Type B pancreatic cell (in vitro differentiated cells): ENCODE measurements at places on chromosomes 7 and 10. TPM values are rescaled to one million over a fixed set of nuclear protein-coding genes. Genes with fewer than 3 reads are reported as not detected.

GRCh38 chr7:14825912-14826311 is 76.6 kb downstream of the DGKB start:
- no peaks in the 10 kb centered on the region for H3K27me3 ChIP-seq
- H3K4me1 ChIP-seq: no peaks in the 10 kb centered on the region
- no peak for DNase-seq
- no peak overlapping the region for H3K27ac ChIP-seq
- H3K36me3 ChIP-seq: no peaks in the 10 kb centered on the region

Gene FGL2
- 0.99 and 1.9 TPM in 2 replicates for total RNA-seq

DNA sequence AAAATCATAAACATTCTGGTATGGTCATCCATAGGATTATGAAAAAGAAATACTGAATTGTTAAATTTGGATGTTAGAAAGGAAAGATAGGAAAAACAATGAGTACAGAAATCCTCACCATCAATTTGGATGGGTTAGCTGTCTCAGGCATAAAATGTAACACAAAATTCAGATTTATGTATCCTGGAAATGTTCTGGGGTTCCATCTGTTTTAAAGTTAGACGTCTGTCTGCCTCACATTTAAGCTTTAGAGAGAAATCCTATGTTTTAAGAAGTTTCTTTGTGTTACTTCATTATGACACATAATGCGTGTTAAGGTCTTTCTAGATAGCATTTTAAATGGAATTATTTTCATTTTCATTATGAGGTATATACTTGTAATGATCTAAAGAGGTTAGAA is 103.5 kb downstream of the REEP3 start:
- H3K36me3 ChIP-seq: peaks cover 11% of the 10 kb centered on the region
- no peaks in the 10 kb centered on the region for H3K27me3 ChIP-seq
- H3K27ac ChIP-seq: no peak overlapping the region

Gene AZGP1
- total RNA-seq: 0.50 and 0.60 TPM in 2 replicates

GRCh38 chr10:89588671-89589070 is 53.3 kb upstream of the SLC16A12 start:
- H3K4me3 ChIP-seq: no peak overlapping the region
- H3K36me3 ChIP-seq: peaks cover 49% of the 10 kb centered on the region
- no peak for DNase-seq
- no peak overlapping the region for H3K27ac ChIP-seq
- no peaks in the 10 kb centered on the region for H3K4me1 ChIP-seq
- no peaks in the 10 kb centered on the region for H3K27me3 ChIP-seq

DNA sequence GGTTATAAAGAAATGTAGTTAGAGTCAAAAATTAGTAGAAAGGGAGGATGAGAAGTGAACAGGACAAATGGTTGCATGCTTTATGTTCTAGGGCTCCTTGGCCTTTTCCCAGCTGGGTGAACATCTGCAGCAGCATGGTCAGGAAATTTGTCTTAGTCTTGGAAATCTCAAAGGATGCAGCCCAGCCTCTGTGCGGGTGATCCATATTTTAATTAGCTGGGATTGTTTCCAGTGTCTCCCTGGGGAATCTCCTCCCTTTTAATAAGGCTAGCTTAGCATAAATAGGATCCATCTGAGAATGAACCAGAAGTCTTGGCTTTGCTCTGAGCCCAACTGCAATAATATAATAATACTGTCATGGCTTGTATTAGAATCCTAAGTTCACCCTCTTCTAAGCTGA is 198.3 kb downstream of the PRKG1 start:
- no peaks in the 10 kb centered on the region for H3K4me1 ChIP-seq
- no peak overlapping the region for H3K4me3 ChIP-seq
- H3K27ac ChIP-seq: no peak overlapping the region
- DNase-seq: no peak
- H3K36me3 ChIP-seq: peaks cover 3% of the 10 kb centered on the region
- H3K27me3 ChIP-seq: no peaks in the 10 kb centered on the region

- peaks cover 3% of the 10 kb centered on the region for H3K36me3 ChIP-seq
- DNase-seq: no peak
- H3K4me1 ChIP-seq: peaks cover 26% of the 10 kb centered on the region
Observed at GRCh38 chr10:102460836-102461186, 9.5 kb upstream of the C10orf95 start.

Gene FXYD4
- 0.97 and 3.1 TPM in 2 replicates for total RNA-seq

- H3K27ac ChIP-seq: no peak overlapping the region
- peaks cover 5% of the 10 kb centered on the region for H3K27me3 ChIP-seq
- no peak overlapping the region for H3K4me3 ChIP-seq
- no peaks in the 10 kb centered on the region for H3K36me3 ChIP-seq
- peak; percentile 44 for DNase-seq
Observed at GRCh38 chr10:127918572-127918971, 11.7 kb downstream of the PTPRE start.

DNA sequence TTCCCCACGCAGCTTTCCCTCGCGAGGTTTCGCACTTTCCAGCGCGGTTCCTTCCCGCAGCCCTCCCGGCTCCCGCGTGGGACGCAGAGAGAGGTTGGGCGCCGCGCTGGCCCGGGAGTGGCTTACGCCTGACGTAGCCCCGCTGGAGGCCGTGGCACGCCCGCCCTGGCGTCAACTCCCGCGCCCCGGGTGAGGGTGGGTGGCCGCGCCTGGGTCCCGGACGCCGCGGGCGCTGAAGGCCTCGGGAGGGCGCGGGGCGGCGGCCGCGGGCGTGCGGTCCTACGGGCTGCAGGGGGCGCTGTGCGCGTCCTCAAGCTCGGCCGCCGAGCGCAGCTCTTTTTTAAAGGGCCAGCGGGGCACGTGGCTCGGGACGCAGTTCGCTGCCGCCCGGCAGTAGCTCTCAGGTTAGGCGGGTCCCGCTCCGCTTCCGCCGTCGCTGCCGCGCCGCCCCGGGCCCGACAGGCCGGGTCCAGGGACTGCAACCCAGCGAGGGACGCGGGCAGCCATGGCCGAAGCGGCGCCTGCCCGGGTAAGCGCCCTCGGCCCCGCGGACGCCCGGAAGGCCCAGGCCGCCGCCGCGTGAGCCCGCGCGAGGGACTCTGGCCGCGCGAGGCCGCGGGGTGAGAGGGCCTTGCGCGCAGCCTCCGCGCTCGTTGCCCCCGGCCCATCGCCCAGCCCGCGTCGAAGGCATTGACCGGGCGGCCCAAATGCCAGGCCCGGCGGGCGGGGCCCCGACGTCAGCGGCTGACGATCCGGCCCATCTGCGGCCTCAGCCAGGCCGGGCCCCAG is at the start of gene ZNF783:
Gene ZNF783 (plus strand): TSS at position 368 of the 789 bp plus-strand sequence. CDS start 138 bp downstream, at position 506.
- H3K27ac ChIP-seq: peak within 1 kb of the TSS; percentile 88
- H3K4me3 ChIP-seq: peak within 1 kb of the TSS; percentile 89
- DNase-seq: peak; percentile 87
- H3K36me3 ChIP-seq: peaks cover 11% of the 10 kb centered on the region

Gene KEL
- 1.6 and 2.8 TPM in 2 replicates for total RNA-seq

DNA sequence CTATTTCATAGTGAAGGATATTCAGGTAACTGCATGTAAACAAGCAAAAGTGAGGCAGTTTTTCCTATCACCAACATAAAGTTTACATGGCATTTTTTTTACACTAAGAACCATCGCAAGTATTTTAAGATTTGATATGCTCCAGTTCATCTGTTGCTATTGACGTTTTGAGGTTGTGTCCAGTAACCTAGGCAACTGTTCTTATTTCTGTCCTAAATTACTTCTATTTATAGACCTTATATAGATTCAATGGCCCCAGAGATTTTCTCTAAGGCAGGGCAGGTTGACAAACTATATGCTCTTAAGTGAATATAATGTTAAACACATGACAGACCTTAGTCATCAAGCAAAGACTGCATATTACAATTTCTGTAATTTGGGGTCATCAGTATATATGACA is 830.2 kb upstream of the LRRTM3 start:
- H3K4me3 ChIP-seq: no peak overlapping the region
- DNase-seq: no peak
- H3K27ac ChIP-seq: no peak overlapping the region
- peaks cover 3% of the 10 kb centered on the region for H3K27me3 ChIP-seq
- no peaks in the 10 kb centered on the region for H3K36me3 ChIP-seq

Gene SPOCK2
- total RNA-seq: 13.8 TPM in 2 replicates

Gene COL26A1
- total RNA-seq: 10.6 and 47.9 TPM in 2 replicates

DNA sequence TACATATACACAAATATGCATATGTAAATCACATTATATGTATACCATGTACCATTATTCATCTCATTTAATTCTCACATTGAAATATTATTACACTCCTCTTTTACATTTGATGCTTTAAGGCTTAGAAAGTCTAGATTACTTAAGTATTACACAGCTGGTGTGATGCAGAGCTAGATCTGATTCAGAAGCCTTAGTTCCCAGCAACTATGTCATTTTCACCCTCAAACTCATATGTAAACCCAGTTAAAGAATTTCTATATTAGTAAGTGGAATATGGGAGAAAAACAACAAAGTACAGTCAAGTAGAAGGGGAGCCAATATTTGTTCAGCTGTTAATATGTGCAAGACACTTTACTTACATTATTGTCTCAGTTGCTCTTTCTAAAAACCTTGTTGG is 74.3 kb upstream of the CSTF2T start:
- no peak for DNase-seq
- no peaks in the 10 kb centered on the region for H3K27me3 ChIP-seq
- H3K4me1 ChIP-seq: no peaks in the 10 kb centered on the region
- H3K4me3 ChIP-seq: no peak overlapping the region
- H3K36me3 ChIP-seq: no peaks in the 10 kb centered on the region
- H3K27ac ChIP-seq: no peak overlapping the region

Gene SLC18A3
- 1.6 and 6.2 TPM in 2 replicates for total RNA-seq

Gene AGMO
- 0.41 and 1.0 TPM in 2 replicates for total RNA-seq

Gene NKX1-2
- total RNA-seq: 0.29 and 0.48 TPM in 2 replicates

GRCh38 chr7:82044497-82045080 is 274.7 kb upstream of the HGF start:
- H3K4me1 ChIP-seq: peaks cover 4% of the 10 kb centered on the region
- H3K27me3 ChIP-seq: no peaks in the 10 kb centered on the region
- H3K4me3 ChIP-seq: no peak overlapping the region
- DNase-seq: no peak
- no peak overlapping the region for H3K27ac ChIP-seq

GRCh38 chr10:24039897-24040296 is 169.0 kb upstream of the KIAA1217 start:
- H3K27ac ChIP-seq: no peak overlapping the region
- no peaks in the 10 kb centered on the region for H3K36me3 ChIP-seq
- no peak overlapping the region for H3K4me3 ChIP-seq
- H3K4me1 ChIP-seq: peaks cover 29% of the 10 kb centered on the region
- H3K27me3 ChIP-seq: no peaks in the 10 kb centered on the region

GRCh38 chr7:41272664-41273063 is 430.2 kb downstream of the INHBA start:
- H3K4me3 ChIP-seq: no peak overlapping the region
- H3K4me1 ChIP-seq: no peaks in the 10 kb centered on the region
- H3K36me3 ChIP-seq: no peaks in the 10 kb centered on the region
- H3K27me3 ChIP-seq: no peaks in the 10 kb centered on the region
- no peak overlapping the region for H3K27ac ChIP-seq

DNA sequence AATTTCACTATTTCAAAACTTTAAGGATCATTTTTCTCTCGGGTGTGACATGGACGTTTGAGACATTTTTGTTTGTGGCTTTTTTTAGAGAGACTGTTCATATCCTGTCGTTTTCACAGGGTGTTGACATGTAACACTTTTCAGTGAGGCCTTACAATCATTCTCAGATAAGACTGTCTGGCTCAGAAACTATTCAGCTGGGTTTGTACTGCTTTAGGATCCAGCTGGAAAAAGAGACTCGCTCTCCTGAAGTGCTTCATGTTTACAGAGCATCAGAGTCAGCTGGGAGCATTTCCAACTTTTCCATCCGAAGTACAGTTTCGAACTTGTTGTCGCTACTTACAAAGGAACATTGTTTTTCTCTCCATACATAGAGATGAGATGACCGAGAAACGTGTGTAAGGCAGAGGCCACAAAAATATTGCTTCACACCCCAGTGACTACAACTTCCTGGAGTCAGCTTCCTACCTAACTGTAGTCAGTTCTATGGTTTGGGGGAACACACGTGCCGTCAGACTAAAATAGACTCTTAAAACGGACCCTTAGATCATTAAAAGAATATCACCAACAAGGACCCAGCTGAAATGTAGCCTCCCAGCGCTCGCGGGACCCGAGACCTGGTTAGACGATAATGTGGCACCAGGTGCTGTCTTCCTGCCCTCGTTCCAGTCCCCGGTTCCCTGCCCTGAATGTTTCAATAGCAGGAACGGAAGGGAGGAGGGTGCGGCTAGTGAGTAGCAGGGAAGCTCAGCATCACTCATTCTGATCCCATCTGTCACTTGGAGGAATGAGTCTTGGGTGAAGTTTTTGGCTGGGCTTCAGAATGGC is 78.0 kb downstream of the MKI67 start:
- H3K27ac ChIP-seq: peak overlapping the region; percentile 6
- H3K4me3 ChIP-seq: no peak overlapping the region
- H3K27me3 ChIP-seq: no peaks in the 10 kb centered on the region
- no peak for DNase-seq

GRCh38 chr7:106999023-106999422 is 45.5 kb upstream of the PRKAR2B start:
- H3K36me3 ChIP-seq: no peaks in the 10 kb centered on the region
- H3K27me3 ChIP-seq: no peaks in the 10 kb centered on the region
- H3K4me1 ChIP-seq: no peaks in the 10 kb centered on the region

DNA sequence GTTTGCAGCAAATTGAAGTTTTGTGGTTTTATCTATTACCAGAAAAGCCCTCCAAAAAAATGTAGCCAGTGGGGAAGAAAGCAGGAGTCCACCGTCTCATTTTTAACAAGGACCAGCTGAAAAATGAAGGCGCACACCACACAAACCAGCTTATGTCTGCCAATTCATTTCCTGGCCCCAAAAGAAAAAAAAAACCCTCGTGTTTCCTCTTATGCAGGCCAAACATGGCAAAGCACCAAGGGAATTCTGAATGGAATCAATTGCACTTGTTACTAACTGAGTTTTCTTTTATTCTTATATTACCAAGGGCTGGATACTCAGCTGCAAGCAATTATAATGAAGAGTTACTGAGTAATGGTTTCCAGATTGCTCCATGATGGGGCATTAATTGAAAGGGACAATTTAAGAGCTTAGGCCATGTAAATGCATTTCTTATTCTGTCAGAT is 428.3 kb upstream of the NPVF start:
- H3K4me3 ChIP-seq: peak overlapping the region; percentile 5
- no peaks in the 10 kb centered on the region for H3K36me3 ChIP-seq
- peaks cover 57% of the 10 kb centered on the region for H3K4me1 ChIP-seq
- H3K27me3 ChIP-seq: peaks cover 19% of the 10 kb centered on the region
- no peak overlapping the region for H3K27ac ChIP-seq
- no peak for DNase-seq

GRCh38 chr10:86259901-86260562 is 106.6 kb downstream of the GRID1 start:
- no peak overlapping the region for H3K27ac ChIP-seq
- H3K27me3 ChIP-seq: peaks cover 29% of the 10 kb centered on the region
- no peak overlapping the region for H3K4me3 ChIP-seq
- DNase-seq: no peak
- no peaks in the 10 kb centered on the region for H3K36me3 ChIP-seq

Gene NANOS1
- 10.1 and 14.4 TPM in 2 replicates for total RNA-seq

DNA sequence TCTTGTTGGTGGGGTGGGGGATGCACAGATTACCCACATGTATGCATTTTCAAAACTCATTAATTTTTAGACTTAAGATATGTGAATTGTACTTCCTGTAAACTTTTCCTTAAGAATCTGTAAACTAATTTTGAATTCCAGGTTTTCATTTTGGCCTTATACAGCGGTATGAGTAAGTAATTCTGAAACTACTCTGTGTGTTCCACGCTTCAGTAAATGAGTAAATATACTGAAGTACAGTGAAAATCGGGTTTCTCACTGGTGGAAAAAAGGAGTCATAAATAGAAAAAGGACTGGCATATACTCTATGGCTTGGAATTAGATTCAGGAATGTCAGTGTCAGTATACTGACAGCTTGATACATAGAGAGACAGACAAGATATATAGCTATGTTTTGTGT is 72.8 kb downstream of the CTTNBP2 start:
- H3K27ac ChIP-seq: no peak overlapping the region
- H3K4me3 ChIP-seq: no peak overlapping the region
- DNase-seq: no peak
- no peaks in the 10 kb centered on the region for H3K36me3 ChIP-seq
- peaks cover 3% of the 10 kb centered on the region for H3K4me1 ChIP-seq

Gene FAS
- 8.1 and 9.2 TPM in 2 replicates for total RNA-seq
